ENCODE measurements at places on chromosomes 5 and 9. TPM values are rescaled to one million over a fixed set of nuclear protein-coding genes. Genes with fewer than 3 reads are reported as not detected.
A peak's percentile ranks its signal among the peaks of the same experiment; 100 is the strongest.

DNA sequence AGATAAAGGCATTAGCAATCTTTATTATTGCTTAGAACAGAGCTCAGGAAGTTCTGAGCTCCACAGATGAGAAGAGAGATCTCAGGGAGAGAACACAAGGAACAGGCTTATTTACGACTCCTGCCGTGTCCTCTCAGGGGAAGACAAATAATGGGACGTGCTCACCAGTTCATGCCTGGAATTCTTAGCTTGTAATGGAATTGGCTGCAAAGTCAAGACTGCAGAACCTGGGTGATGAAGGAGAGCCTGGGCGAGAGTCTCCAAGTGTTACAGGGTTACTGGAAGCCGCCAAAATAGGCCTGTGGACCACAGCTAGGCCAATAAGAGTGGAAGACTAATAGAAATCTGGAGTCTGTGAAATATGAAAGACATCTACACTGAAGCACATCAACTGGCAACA is 174.5 kb upstream of the ADAMTSL1 start:
- no peak for DNase-seq

DNA sequence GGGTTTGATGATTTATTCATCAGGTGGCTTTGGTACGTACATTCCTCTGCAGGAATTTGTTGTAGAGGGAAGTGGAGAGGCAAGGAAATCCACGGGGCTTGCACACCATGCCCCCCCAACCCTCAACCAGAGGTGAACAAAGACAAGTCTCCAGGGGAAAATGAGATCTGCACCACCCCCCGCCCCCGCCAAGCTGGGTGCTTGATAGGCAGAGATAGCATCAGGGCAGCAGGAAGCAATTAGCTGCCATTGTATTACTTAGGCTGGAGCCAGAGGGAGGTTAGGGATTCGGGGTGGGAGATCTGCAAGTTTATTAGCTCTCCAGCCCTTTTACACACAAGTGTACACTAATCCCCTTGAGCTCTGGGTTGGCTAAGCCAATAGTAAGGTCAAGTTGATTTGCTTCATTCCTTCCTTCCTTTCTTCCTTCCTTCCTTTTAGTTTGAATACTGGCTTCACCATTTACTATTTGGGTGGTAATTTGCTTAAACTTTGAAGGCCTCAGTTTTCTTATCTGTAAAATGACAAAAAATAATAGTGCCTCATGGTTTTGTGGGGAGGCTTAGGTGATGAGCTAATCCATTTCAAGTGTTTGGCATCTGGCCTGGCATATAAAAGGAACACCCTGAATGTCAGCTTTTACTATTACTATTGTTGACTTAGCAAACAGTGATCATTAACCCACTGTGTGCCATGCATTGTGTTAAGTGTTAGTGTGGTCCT is 34.1 kb downstream of the SPRY4 start:
- peak; percentile 26 for DNase-seq

The EIF4EBP3 gene
- total RNA-seq, result 28.3 TPM

GRCh38 chr9:127488946-127489345 is 37.6 kb downstream of the LRSAM1 start:
- no peak for DNase-seq

The POU5F2 gene
- total RNA-seq, result 1.7 TPM

GRCh38 chr9:92245005-92245797 is 48.3 kb downstream of the IARS1 start:
- no peak for DNase-seq

DNA sequence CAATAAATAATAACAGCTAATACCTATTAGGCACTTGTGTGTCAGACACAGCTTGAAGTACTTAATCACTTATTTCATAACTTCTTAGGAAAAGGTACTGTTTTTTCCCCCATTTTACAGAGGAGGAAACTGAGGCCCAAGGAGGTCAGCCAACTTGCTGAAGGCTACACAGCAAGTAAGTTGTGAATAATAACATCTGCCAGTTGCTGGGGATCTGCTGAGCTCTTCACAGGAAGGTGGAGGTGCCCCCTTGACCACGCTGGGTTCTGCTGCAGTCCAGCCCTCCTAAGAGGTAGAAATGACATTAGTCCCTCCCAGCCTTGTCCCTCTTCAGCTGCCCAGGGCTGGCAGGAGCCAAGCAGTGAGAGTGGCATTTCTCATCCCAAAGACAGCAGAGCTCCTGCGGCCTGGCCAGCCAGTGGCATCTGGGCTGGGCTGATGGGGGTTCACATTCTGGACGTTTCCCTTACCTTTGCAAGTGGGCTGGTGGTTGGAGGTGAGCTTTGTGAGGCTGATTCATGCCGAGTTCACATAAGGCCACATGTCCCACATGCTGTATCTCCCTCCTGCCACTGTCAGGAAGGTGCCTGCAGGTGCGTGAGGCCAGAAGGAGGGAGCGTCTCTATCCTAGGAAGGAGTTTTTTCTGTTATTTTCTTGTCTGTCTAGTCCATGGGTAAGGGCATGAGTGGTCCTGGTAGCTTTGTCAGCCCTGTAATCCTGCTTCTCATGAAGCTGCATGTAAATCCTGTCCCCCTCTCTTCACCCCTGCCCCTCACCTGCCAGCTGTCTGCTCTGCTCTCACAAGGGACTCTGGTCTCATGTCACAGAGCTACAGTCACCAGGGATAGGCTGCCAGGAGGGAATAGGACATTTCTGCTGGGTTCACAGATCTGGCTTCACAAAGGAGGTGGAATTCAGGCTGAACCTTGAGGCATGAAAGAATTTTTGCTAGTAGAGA is 171.7 kb downstream of the MACROH2A1 start:
- DNase-seq, result no peak

DNA sequence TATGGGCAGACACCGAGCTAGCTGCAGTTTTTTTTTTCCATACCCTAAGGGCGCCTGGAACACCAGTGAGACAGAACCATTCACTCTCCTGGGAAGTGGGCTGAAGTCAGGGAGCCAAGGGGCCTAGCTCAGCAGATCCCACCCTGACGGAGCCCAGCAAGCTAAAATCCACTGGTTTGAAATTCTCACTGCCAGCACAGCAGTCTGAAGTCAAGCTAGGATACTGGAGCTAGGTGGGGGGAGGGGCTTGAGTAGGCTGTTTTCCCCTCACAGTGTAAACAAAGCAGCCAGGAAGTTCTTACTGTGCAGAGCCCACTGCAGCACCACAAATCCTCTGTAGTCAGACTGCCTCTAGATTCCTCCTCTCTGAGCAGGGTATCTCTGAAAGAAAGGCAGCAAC is 151.7 kb upstream of the HCN1 start:
- no peak for DNase-seq

DNA sequence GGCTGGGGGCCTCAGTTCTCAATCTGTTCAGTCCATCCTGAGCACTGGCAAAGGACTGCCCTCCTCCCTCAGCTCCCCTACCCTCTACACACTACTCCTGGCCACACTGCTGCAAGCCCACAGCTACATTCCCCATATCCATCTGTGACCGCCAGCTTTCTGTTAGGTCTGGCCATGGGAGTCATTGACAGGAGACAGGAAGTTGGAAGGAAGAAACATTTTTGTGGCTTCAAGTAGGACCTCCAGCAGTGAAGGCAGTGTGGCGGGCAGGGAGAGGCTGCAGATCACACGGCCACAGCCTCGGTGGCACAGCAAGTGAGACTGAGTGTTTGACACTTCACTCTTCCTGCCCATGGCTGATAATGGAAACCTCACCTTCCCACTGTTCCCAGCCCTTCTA is 55.9 kb downstream of the SECISBP2 start:
- DNase-seq, result no peak

- no peak for DNase-seq
Observed at GRCh38 chr5:78726571-78726970, 78.0 kb upstream of the LHFPL2 start.

DNA sequence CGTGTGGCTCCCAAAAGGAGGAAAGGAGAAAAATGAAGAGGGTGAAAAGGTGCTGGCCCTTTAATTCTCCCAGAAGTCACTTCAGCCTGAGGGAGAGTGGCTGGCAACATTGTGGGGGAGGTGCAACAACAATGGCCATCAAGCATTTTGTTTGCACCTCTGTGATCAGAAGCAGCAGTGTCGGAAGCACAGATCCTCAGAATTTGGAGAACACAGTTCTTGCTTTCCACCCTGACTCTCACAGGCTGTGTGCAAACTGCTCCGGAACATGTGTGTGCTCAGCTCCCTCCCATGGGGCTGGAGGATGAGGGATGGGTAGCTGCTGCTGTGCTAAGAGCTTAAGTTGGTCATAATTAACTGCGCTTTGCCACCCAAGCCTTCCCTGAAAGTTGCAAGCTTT is 127.1 kb downstream of the DPYSL3 start:
- no peak for DNase-seq

GRCh38 chr5:38515646-38516045 is 40.8 kb downstream of the LIFR start:
- no peak for DNase-seq

- no peak for DNase-seq
Observed at GRCh38 chr9:125966959-125967711, 220.0 kb downstream of the PBX3 start.

GRCh38 chr5:71589903-71590302 is 2.8 kb downstream of the MCCC2 start:
- no peak for DNase-seq

DNA sequence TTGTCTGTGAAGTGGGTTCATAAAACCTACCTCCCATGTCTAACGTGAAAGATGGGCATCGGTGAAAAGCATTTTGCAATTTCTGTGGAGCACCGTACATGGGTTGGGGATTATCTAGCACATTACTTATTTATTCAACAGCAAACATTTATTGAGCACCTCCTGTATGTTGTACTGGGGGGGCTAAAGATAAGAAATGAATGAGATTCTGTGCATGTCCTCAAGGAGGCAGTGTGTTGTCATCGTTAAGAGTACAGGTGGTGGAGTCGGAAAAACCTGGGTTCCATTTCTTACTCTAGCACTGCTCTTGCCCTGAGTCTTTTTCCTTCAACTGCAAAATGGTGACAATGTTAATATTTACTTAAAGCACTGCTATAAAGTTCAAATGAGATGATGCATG is 30.4 kb upstream of the DENND1A start:
- no peak for DNase-seq

The TXNDC8 gene
- total RNA-seq, result not detected

- DNase-seq, result no peak
Observed at GRCh38 chr9:38380230-38380871, 12.2 kb upstream of the ALDH1B1 start.

The SLC45A2 gene
- total RNA-seq, result not detected

GRCh38 chr5:162444129-162444762 is 376.7 kb downstream of the GABRG2 start:
- DNase-seq, result no peak

The FOXE1 gene
- total RNA-seq, result 0.97 TPM

The SMIM33 gene
- total RNA-seq, result not detected

DNA sequence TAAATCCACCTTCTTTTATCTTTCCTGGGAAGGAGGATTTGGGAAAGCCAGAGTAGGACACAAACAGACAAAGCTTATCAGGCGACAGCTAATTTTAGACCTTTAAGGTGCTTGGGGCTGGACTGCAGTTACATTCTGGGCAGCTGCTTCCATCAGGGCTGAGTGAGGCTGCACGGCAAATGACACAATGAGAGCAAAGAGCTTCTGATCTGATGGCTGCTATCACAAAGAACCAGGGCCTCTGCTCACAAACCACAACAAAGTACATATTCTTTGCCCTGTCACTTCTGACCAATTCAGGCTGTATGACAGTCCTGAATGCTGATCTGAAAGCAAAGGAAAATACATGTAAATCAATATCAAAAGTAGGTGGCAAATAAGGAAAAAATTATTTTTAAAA is 93.1 kb downstream of the MRPS27 start:
- DNase-seq, result no peak

GRCh38 chr5:42640835-42641234 is 115.8 kb upstream of the CCDC152 start:
- no peak for DNase-seq

The ENC1 gene
- total RNA-seq, result 78.1 TPM

- no peak for DNase-seq
Observed at GRCh38 chr5:50447941-50448340, 6.9 kb upstream of the EMB start.

The FOXI1 gene
- 1.2 TPM for total RNA-seq

The ZFP2 gene
- total RNA-seq, result 4.5 TPM

The NR6A1 gene
- total RNA-seq, result 1.3 TPM

The COL15A1 gene
- 10.3 TPM for total RNA-seq
